CD8-positive, alpha-beta T cell (primary cell): ENCODE measurements at places on chromosomes 1 and 21.

GRCh38 chr21:44958471-44959191 lies 18.8 kb downstream of the SLX9 start:
- no peak for DNase-seq

DNA sequence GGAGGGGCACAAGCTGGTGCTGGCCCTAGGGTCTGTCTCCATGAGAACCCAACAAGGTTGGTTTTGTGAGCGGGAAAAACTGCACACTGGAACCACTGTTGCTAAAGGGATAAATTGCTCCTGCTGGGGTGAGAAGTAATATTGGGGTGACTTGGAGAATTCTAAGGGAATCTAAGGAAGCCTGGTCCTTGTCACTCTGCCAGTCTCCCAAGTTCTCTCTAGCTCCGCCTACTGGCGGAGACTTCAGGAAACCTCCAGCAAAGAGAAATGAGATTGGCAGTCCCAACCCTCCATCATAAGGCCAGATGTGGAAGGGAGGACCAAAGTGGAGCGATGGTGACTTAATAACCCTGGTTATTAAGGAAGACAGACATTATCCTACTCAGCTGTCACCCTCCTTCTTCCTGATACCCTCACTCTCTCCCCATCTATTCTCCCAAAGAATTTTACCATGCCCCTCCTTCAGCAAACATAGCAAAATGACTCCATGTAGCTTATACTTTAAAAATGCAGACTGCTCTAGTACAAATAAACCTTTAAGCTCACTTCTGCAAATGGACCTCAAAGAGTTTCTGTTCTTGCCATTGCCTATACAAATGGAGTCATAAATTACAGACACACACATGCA lies 2.7 kb downstream of the LCE1F start:
- DNase-seq = no peak

DNA sequence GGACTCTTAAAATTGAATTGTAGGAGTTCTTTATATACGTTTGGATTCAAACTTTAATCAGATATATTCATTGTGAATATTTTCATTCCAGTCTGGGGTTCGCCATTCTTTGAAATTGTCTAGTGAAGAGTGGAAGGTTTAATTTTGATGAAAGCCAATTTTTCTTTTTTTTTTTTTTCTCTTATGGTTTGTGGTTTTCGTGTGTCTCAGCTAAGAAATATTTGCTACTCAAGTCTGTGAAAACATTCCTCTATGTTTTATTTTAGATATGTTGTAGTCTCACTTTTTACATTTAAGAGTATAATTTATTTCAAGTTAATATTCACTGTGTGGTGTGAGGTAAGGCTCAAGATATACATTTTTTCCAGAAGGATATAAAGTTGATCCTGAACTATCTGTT lies 220.5 kb downstream of the KCNT2 start:
- DNase-seq = no peak

DNA sequence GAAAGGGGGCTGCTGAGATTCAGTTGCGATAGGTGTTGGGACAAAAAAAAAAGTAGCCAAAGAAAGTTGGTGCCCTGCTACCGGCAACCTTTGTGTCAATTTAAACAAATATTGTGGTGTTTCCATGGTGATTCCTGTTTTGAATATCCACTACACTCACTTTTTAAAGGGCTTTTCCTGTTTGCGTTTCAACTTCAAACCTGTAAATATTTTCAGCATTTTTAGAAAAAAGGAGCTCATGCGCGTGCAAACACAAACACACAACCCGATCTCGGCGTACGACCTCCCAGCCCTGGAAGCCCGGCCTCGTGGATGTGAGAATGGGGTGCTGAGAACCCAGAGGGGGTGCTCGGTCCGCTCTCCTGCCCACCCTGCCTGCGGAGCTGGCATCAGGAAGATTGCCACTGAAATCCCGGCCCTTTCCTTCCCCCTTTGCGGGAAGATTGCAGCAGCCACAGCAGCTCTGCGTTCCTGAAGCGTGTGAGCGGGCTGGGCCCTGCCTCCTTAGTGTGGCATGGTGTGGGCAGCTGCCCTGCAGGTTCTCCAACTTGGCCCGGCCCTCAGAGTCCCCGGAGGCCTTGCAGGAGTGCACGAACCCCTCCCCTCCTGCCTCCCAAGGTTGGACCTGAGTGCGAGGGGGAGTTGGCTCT lies 34.8 kb downstream of the CASZ1 start:
- DNase-seq = no peak

GRCh38 chr1:190172651-190173430 lies 304.8 kb downstream of the BRINP3 start:
- DNase-seq = no peak

DNA sequence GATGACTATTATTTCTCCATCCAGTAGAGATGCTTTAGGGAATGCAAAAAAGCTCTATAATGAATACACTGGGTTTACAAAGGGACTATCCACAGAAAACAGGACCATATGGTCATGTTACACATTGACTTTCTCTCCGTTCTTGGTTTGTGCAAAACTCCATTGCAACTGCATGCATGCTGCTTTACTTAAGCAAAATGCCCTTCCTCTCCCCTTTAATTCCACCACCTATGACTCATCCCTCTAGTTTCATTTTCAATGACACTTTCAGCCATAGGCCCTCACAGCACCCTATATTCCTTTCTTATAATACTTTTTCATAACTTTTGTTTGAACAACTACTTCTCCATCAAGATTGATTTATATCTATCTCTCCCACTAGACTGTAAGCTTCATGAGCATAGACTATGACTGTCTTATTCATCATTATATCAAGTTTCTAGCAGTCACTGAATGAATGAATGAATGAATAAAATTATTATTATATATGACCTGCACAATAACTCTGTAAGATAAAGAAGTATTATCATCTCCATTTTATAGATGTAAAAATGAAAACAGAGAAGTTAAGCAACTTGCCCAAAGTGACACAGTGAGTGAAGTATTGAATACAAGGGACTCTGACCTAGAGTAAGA lies 248.9 kb downstream of the PLPP3 start:
- no peak for DNase-seq

DNA sequence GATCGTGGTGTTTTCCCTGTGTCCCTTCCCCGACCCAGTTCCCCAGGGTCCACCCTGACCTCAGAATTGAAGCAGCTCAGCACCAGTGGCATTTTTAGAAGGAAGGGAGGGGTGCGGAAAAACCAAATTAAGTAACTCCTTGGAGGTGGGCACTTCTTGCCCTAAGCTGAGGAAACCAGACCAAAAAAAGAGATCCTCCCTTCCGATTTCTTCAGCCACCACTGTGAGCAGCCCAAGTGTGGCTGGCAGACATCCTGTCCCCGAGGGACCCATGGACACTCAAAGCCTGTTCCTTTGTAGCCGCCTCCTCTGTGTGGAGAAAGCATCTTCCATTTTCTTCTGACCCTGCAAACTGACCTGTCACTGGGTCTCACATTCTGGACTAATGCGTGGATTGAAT lies 31.3 kb downstream of the KIRREL1 start:
- DNase-seq = no peak

GRCh38 chr1:101592845-101593244 lies 356.0 kb downstream of the S1PR1 start:
- no peak for DNase-seq

DNA sequence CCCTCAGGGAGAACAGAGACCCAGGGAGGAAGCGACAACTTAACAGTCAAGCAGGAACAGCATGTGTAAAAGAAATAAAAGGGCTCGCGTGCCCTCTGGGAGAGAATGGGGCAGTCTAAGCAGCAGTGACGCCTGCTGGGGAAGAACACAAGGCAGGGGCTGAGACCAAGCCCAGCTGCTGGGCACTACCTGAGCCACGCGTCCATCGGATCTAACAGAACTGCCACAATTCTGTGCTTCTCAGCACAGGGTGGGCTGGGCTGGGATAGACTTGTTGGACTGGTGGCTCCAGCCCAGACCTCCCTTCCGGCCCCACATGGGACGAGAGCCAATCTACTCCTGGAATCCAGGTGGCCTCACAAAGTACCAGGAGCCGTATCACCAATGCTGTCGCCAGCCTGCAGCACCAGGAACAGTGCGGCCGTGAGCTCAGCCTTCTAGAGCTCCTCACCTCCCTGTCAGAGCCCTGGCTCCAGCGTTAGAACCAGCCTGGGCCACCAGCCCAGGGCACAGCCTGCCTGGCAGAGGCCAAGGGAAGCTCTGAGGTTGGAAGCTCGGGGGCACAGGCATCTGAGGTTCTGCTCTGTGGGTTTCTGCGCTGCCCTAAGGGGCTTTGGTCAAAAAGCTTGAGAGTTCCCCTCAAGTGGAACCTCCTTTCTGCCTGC lies 7.4 kb downstream of the LRRC47 start:
- DNase-seq = no peak

DNA sequence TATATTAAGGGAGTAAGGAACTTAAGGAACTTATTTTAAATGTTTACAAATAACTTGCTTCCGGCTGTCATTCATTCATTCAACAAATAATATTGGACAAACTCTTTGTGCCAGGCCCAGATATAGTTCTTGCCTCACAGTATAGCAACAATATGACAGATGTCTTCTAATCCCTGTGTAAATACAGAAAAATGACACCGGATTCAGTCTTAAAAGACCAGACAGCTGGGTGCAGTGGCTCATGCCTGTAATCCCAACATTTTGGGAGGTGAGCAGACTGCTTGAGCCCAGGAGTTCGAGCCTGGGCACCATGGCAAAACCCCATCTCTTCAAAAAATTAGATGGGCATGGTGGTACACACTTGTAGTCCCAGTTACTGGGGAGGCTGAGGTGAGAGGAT lies 23.7 kb downstream of the EIF2B3 start:
- no peak for DNase-seq

DNA sequence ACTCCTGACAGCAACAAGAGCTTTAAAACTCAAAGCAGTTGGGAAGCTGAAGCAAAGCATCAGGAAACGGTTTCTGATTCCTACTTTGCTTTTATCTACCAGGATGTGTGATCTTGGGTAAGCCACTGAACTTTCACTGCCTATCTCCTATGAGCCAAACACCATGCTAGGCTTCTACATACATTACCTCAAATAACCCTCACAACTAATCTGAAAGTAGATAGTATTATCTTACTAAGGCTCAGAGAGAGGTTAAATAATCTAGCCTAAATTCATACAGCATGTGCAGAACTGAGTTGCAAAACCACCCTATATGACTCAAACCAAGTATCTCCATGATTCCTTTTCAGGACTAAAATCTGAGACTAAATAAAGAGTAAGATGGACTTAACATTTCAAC lies 83.8 kb downstream of the EVI5 start:
- DNase-seq = no peak

DNA sequence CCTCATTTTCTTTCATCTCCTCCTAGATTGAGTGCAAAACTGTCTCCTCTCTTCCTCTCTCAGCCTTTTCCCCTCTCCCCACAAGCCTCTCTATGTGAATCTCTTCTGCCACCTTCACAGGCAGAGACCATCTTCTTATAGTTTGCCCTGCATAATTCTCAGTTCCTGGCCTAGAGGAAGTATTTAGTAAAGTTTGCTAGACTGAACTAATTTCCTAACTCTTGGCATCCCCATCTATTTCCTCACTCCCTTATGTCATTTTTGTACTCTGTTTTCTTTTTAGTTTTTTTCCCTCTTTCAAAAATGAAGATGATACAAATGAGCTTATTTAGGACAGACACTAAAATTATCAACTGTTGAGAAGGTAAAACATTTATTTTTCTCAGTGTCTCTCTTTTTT lies 66.0 kb downstream of the XCL2 start:
- no peak for DNase-seq

GRCh38 chr1:35899941-35900340 lies 16.9 kb downstream of the AGO1 start:
- no peak for DNase-seq

GRCh38 chr1:41496080-41497055 lies 11.9 kb upstream of the EDN2 start:
- no peak for DNase-seq

- DNase-seq = no peak
Observed at GRCh38 chr1:42930178-42931107, 28.2 kb downstream of the SLC2A1 start.

DNA sequence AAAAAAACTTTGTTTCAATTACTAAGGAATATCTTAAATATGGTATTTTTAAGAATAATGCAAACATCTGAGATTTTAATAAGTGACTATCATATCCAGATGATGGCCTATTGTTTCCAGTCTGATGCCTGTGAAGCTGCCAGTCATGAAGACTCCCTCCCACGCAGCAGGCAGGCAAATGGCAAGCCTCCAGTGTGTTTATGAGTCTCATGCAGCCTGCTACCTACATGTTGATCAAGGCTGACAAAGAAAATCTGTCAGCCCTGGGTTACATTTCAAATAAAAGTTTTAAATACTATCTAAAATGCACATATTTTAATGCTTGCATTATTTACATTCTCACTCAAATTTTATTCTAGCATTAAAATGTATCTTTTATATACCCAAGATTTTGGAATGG lies 137.6 kb upstream of the RNPC3 start:
- no peak for DNase-seq

DNA sequence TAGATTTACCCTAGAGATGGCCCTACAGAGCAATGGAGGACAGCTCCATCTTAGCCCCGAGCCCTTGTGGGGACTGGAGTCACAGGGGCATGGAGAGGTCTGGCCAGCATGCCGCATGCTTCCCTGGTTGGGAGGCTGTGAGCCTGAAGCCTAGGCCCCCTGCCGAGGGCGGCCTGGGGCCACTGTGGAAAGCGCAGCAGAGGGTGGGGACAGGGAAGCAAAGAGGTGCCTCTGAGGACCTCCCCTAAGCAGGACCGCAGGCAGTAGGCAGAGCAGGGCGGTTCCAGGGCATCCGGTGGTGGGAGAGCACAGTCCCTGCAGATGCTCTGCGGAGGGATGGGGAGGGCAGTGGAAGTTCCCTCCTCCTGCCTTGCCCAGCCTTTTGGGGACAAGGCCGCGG lies 26.5 kb upstream of the PEF1 start:
- no peak for DNase-seq
